ENCODE measurements at places on chromosomes 7 and 10.

- peak; percentile 39 for DNase-seq
These were observed 111.5 kb downstream of the CCNY start for GRCh38 chr10:35447693-35448407.

- no peak for DNase-seq
These were observed 675.1 kb upstream of the PCDH15 start for GRCh38 chr10:55476129-55476528.

- no peak for DNase-seq
These were observed 33.1 kb downstream of the HABP2 start for GRCh38 chr10:113585949-113586348.

DNA sequence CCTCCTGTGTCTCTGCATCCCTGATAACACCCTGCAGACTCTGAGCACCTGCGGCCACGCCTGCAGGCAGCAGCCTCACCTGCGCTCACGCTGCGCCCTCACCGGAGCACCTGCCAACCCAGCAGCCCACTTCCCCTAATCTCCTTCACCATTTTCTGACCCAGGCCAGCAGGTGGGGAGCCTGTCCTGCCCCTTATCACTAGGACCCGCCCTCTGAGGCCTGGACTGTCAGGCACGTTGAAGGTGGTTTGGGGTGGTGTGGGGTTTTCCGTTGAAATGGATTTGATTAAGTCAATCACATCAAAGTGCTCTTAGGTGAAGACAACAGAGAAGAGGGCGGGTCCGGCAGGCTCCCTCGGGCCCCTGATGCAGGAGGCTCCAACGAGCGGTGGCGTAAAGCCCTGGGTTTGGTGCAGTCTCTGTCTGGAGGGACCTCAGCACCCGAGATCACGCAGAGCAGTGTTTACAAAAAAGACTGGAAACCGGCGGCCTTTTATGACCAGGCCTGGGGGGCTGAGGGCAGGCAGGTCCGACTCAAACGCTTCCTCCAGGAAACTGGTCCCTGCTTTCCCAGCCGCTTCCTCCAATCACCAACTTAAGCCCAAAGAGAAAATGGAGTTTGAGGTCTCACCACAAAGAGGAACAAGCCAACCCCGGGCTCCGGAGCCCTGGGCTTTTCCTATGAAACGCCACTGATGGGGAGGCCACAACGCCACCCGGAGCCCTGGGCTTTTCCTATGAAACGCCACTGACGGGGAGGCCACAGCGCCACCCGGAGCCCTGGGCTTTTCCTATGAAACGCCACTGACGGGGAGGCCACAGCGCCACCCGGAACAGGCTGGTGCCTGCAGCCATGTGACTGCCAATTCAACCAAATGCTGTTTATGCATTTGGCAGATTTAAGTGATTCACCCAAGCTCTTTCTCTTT, 45.5 kb downstream of the DPYSL4 start:
- DNase-seq = no peak

- no peak for DNase-seq
These were observed 11.1 kb upstream of the TARP start for GRCh38 chr7:38284553-38284952.

DNA sequence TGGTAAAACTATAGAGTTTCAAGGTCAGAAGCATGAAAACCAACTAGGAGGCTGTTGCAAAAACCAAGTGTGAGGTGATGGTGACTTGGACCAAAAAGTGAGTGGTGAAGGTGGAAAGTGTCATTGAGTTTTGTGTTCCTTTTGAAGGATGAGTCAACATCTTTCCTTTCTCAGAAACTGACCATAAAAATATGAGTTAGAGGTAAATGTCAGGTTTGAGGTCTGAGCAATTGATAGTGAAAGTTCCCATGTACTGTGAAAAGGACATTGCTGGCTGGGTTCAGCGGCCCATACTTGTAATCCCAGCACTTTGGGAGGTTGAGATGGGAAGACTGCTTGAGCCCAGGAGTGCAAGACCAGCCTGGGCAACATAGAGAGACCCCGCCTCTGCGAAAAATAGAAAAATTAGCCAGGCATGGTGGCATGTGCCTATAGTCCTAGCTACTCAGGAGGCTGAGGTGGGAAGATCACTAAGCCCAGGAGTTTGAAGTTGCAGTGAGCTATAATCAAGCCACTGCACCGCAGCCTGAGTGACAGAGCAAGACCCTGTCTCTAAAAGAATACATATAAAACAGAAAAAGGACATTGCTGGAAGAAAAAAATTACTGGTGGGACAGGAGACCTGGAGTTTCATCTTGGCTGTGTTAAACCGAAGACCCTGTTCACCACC, 89.3 kb upstream of the ARID5B start:
- no peak for DNase-seq

DNA sequence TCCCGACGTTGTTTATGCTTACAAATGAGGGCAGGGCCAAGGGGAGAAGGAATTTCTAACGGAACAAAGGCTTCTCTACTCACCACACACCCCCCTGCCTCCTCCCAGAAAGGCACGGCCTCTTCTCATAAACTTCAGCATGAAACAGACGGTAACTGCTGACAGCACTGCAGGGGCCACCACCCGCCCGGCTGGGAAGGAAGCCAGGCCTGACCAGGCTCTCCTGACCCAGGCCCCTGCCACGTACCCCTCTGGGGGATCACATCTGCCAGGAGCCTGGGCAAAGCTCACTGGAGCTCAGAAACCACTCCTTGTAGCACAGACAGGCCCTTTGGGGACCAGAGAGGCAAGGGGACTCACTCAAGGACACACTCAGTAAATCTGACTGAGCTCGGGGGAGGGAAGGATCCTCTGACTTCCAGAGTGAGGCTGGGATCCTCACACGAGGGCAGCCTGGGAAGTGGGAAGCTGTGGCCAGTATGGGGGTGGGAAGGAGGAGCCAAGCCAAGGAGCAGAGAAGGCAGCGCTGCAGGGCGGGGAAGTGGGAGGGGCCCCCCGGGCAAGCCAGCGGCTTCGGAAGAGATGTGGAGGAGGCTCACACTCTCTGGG, 46.1 kb downstream of the ZCCHC24 start:
- peak; percentile 96 for DNase-seq

- no peak for DNase-seq
These were observed 386.0 kb downstream of the RPS24 start for GRCh38 chr10:78419481-78420265.

DNA sequence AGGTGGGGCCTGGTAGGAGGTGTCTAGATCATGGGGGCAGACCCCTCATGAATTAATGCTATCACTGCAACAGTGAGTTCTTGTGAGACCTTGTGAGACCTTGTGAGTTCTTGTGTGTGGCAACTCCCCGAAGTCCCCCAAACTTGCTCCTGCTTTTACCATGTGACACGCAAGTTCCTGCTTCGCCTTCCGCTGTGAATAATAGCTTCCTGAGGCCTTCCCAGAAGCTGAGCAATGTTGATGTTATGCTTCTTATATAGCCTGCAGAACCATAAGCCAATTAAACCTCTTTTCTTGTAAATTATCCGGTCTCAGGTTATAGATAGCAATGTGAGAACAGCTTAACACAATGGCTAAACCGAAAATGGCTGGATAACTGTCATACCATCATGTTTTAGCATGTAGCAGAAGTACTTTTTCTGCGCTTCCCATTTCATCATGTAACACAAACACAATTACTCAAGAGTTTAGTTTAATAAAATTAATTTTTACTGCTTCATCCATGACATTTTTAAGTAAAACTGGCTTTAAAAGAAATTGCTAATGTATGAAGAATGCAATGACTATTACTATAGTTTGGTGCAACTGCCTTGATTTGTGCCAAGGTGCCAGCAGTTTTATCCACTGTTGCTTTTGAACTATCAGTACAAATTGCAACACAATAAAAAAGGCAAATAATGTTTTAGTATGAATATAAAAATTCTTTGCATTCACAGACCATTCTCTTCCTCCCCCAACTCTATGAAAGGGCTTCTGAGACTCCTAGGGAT, 87.7 kb upstream of the TMEM168 start:
- DNase-seq = no peak

DNA sequence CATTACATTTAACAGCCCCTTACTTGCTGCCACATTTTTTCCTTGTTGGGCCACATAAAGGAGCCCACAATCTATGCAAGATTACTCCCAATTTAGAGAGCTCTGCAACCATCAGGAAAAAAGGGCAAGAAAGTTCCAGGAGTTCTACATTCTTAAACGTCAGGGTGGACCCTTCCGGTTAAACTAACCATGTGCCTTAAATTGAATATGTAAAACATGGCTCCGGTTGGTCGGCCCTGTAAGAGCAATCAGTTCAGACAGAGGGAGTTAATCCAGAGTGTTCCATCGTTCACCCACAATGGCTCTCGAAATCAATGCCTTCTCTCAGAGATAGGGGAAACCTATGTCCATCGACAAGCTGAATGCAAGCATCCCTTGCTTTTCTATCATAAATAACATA, 253.7 kb upstream of the PFKP start:
- no peak for DNase-seq

GRCh38 chr10:68594405-68594804, 34.3 kb downstream of the TET1 start:
- peak; percentile 30 for DNase-seq

GRCh38 chr10:62037890-62038608, 136.6 kb downstream of the ARID5B start:
- no peak for DNase-seq

All from testis (tissue), 5 donors.